ENCODE measurements at places on chromosomes 5 and 9.

DNA sequence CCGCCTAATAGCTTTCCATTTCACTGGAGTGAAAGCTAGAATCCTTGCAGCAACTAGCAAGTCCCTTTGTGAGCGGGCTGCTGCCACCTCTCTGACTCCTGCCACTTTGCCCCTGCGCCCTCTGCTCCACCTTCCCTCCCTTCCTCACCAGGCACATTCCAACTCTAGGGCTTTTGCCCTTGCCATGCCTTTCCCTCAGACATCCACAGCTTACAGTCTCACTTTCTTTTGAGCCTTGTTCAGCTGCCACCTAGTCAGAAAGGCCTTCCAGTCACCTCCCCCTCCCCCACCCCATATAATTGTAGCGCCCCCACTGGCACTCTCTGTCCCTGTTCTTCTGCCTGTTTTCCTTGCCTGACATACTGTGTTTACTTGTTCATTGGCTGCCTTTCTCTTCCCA lies 31.0 kb downstream of the CYSTM1 start:
- no peak for DNase-seq

DNA sequence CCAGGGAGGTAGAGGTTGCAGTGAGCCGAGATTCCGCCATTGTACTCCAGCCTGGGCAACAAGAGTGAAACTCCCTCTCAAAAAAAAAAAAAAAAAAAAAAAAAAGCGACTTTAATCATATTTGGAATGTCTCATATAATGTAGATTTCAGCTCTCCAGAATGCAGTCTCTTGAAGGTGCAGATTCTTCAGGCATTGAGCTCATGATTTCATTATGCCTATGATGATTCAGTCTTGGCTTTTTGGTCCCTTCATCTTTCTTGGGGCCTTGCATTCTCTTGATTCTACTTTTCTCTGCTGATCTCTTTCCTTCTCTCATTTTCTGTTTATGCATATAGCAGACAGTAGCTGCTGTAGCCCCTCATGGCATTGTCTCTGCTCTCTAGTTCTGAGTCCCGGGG lies 22.9 kb downstream of the KDM4C start:
- DNase-seq = no peak

GRCh38 chr5:78526049-78526525 lies 122.5 kb downstream of the LHFPL2 start:
- DNase-seq = no peak

DNA sequence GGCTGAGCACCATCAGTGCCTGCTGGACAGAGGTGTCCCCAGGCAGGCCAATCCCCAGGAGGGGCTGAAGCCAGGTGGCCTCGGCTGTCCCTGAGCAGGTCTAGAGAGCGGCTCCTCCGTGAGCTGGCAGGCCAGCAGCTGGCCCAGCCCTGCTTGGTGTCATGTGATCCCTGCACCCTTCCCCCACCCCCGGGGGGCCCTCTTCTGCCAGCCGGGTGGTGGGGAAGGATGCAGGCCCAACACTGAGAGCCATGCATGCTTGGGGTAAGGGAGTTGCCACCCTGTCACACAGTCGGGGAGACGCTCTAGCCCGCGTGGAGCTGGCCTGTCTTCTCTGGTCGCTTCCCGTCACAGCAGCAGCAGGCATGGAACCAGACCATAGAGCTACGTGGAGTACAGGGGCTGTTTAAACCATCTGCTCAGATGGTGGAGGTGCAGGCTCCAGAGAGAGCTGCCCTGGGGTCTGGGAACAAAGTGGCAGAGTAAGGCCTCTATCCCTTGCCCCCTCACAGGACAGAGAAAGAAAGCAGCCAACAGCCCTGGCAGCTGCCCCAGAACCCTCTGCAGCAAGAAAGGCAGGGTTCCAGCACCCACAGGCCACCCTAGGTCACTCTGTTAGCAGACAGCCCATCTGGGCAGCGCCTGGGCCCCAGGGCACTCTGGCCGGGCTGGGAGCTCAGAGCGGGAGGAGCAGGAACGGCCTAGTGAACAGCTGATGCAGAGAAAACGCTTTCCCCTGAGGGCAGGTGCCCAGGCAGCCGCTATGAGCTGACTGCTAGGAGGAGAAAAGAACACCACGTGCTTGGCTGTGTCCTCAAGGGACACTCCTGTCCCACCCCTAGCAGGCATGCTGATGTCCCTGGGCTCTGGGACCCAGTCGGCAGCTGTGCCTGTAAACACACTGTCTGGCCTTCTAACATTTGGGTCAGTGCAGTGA lies 6.8 kb downstream of the RALGDS start:
- no peak for DNase-seq

DNA sequence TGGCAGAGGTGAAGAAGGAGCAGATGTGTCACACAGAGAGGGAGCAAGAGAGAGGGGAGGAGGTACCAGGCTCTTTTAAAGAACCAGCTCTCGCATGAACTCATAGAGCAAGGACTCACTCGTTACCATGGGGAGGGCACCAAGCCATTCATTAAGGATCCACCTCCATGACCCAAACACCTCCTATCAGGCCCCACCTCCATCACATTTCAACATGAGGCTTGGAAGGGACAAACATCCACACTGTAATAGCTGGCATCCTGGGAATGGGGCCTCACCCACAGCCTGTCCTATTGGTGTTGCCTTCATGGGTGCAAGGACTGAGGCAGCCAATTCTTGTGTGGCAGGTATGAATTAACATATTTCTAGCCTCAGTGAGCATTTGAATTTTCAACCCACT lies 11.6 kb upstream of the TNFAIP8 start:
- no peak for DNase-seq

DNA sequence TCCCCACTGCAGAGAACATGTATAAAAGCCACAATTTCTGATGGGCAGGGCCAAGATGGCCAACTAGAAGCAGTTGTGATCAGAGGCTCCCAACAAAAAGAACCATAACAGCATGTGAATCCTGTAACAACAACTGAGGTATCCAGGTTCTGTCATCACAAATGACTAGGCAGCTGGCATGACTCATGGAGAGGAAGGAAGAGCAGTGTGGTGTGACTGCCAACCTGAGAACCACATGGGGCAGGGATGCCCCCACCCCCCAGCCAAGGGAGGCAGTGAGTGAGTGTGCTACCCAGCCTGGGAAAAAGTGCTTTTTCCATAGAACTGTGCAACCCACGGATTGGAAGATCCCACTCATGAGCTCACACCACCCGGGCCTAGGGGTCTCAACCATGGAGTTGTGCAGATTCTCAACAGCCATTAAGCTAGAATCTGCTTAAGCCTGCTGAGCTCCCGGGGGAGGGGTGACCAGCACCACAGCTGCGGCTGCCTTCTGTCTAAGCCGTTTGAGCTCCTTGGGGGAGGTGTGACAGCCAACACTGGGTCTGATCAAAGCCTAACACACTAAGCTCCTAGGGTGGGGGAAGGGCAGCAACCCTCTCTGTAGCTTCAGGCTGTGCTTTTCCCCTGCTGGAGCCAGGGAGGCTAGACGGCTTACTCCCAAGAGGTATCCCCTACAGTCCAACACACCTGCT lies 80.1 kb upstream of the DMAC1 start:
- DNase-seq = peak; percentile 7

- no peak for DNase-seq
Observed at GRCh38 chr5:96747720-96748119, 60.0 kb downstream of the ERAP1 start.

DNA sequence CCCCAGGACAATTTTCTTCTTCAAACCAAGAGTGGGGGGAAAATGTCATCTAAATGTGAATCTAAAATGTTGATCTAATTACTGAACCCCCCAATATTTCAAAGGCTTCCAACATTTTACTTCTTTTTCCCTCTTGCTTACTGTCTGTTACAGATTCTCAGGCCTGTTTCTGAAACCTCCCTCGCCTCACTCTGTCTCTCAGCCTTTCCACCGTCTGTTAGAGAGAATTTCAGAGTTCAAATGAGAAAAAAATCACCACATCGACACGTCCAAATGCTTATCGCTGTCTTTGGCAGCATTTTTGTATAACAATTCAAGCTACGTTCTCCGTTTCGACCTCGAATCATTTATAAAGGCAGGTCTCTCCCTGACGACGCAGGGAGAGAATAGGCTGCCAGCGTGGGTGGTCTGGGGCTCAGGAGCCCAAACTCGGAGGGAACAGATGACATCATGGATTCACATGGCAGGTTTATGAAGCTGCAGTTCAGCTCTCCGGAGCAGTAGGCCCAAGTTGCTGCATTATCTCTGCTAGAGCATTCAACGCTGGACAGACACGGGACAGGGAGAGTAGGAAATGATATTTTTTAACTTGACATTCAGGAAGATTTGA lies 139.8 kb downstream of the GAS1 start:
- no peak for DNase-seq

GRCh38 chr9:19460243-19460642 lies 51.4 kb downstream of the ACER2 start:
- DNase-seq = no peak

DNA sequence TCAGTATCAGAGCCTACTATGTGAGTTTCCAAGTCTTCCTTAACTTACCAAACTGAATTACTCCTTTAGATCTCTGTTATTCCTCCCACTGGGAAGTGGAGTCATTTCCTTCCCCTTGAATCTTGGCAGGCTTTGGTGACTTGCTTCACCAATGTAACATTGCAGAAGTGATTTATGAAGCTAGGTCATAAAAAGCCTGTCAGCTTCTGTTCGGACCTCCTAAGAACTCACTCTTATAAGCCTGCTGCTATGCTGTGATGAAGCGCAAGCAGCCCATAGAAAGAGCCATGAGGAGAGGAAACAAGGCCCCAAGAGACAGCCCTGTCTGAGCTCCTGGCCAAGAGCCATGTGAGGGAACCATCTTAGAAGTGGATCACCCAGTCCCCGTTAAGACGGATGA lies 14.2 kb upstream of the FOXB2 start:
- DNase-seq = no peak

DNA sequence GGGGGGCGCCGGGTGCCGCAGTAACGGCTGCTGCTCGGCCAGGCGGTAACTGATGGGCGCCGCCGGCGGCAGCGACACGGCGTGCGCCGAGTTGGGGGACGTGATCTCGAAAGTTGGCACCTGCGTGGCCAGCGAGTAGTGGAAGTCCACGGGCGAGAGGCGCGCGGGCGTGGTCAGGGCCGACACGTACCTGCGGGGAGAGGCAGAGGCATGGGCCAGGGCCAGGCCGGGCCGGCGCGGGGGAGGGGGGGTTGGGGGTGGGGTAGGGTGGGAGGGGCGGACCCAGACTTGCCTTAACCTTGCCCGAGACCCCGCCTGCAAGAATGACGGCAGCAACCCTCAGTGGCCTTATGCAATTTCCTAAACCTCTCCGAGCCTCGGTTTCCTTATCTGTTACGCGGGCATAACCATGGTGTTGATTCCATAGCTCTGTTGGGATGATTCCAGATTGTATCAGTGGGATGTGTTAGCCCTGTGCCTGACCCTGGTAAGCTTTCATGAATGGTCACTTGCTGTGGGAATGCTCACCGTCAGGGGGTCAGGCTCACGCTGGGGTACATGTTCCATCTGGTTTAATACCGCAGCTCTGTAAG lies 53.0 kb downstream of the PSD2 start:
- peak; percentile 48 for DNase-seq

DNA sequence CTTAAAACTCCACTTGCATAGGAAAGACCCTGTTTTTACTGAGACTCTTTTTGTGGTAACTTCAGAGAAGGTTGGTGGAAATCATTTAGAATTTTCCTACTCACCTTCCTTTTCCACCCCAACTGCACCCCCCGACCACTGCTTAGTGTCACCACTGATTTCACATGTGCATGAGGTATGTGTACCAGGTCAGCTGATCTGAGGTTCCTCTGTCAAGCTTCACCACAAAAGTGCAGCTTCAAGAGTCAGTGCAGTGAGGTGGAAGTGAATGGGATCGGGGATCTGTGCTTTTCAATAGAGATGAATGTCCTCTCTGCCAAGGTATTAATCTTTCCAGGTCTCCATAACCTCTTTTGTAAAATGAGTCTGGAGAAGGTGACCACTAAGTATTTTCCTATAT lies 260.5 kb upstream of the WWC1 start:
- DNase-seq = no peak

- no peak for DNase-seq
Observed at GRCh38 chr5:51230336-51230735, 152.9 kb upstream of the ISL1 start.

GRCh38 chr9:7536310-7536939 lies 263.2 kb downstream of the DMAC1 start:
- peak; percentile 22 for DNase-seq

- no peak for DNase-seq
Observed at GRCh38 chr5:119347991-119348390, 7.8 kb upstream of the TNFAIP8 start.

- DNase-seq = no peak
Observed at GRCh38 chr9:102551346-102551745, 443.8 kb upstream of the CYLC2 start.

- no peak for DNase-seq
Observed at GRCh38 chr5:117143406-117143805, 568.8 kb upstream of the SEMA6A start.

- no peak for DNase-seq
Observed at GRCh38 chr9:3250741-3251140, 275.1 kb downstream of the RFX3 start.

GRCh38 chr5:54443270-54443669 lies 12.2 kb upstream of the HSPB3 start:
- peak; percentile 10 for DNase-seq

- no peak for DNase-seq
Observed at GRCh38 chr9:129276486-129277230, 98.6 kb upstream of the IER5L start.

DNA sequence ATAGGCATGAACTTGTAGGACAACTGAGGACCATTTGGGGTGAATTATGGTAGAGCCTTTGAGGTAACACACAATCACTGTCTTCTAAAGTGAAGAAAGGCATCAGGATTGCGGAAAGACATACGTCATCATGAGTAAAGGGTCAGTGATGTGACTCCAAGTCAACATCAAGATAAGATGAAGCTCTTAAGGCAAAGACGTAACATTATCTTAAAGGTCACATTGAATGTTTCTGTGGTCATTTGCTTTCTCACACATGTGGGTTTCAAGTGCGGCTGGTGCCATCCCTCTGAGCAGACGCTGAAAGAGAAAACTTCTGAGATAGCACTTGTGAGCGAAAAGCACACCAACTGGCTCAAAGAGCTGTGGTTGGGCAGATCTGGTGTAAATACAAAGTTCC lies 63.3 kb upstream of the GRAMD2B start:
- no peak for DNase-seq

GRCh38 chr9:708551-709432 lies 132.7 kb upstream of the DMRT1 start:
- DNase-seq = no peak

GRCh38 chr9:133162861-133163503 lies 732 bp downstream of the GBGT1 start:
- no peak for DNase-seq

- no peak for DNase-seq
Observed at GRCh38 chr9:38212016-38212415, 143.0 kb upstream of the SHB start.

- peak; percentile 73 for DNase-seq
Observed at GRCh38 chr5:139574641-139575312, 13.6 kb downstream of the UBE2D2 start.
